ENCODE measurements at places on chromosomes 1 and 21.

DNA sequence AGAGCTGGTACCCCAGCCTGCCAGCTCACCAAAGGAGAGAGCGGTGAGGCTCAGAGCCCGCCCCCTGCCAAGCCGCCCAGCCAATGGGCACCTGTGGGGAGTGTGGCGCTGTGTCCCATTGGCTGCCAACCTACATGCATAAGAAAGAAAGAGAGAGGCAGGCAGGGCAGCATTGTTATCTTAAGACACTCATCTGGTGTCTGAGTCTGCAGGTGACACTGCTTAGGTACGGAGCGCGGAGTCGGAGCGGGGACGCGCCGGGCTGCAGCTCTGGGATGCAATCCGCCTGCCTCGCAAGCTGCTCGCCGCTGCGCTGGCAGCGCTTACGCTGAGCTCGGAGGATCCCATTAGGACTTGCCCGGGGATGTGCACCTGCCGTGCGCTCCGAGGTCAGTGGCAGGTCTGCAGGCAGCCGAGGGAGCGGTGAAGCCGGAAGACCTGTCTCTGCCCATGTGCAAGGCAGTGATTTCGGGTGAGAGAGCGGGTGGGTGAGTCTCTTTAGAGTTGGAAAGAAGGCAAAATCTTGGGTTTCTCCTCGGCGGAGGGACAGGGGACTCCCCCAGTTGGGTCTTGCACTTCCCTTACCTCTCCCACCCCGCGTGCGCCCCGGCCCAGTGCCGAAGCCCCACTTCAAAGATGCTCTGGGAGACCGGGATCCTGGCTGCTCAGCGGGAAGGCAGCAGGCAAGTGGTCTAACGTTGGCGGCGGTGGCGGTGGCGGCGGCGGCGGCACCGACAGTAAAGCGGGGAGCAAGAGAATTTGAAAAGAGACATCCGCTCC is at the start of gene BRINP2:
Gene BRINP2, plus strand, starts transcription at position 203 of the 780 bp plus-strand sequence. CDS start 58,919 bp downstream, outside the sequence.
- no peak for DNase-seq

DNA sequence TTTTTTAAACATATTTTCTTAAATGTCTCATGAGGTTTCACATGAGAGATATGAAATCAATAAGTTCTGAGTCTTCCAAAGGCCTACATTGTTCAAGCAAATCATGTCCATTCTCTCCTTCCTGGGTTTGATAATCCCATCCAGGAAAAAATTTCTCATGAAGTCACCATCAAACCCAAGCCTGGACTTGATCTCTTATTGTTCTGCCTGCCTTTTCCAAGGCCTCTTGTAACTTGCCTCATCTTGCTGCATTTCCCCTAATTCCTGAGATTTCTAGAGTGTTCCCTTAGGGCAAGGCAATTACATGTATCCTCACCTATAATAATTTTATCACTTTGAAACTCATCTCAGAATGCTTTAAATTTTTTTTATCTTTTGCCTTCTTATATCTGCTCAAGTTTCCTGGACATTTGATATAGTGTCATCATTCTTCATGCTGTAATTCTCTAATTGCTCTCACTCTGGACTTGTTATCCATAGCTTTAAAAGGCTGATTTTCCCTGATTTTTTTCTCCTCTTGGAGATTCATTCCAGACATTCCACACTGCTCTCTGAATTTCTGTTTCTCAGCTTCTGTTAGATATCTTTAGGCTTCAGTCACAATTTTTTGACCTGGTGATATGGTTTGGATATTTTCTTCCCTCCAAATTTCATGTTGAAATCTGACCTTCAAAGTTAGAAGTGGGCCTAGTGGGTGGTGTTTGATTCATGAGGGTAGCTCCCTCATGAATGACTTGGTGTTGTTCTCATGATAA is 126.4 kb downstream of the LRRC7 start:
- no peak for DNase-seq

GRCh38 chr1:194060481-194060880 is 874.1 kb upstream of the B3GALT2 start:
- no peak for DNase-seq

DNA sequence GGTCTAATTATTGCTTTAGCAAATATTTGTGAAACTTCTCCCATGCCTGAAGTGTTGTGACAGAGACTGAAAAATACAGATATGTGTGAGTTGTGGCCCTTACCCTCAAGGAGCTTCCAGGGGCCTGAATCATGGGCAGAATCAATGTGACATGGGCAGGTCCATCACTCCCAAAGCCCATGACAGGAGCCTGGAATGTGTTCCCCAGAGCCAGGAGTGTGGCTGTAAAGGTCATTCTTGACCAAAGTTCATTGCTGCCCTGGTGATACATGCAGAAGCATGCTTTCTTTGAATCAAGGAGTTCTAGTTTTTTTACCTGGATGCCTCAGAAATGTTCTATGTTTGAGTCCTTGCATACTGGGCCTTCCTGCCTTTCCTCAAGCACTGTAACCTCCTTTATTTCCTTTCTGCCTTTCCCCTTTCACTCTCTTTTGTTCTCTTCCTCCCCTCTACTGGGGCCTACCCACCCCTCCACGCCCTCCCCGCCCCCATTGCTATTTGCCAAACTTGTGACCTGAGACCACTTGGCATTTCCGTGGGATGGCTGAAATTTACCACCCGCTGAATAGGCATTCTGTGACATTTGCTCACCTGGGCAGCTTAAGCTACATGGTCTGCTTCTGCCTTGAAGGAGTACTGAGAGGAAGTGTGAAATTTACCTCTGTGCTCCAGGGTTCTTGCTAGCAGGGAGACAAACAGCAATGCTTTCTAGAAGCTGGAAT is 19.7 kb downstream of the PBX1 start:
- no peak for DNase-seq

DNA sequence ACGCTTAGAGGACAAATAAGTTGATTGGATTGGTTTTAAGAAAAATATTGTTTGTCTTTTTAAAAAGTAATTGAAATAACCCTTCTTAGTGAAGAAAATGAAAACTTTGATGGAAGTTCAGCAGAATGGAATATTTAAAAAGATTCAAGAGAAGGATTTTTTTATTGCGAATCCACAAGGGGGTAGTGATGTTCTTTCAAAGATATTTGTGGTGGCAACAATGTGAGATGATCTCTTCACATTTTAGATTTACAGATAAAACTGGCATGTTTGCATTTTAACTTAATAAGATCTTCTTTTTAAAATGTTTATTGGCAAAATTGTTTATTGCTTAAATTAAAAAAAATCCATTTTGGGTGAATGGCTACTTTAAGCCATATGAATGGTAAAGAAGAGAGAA is 8.9 kb downstream of the CAMTA1 start:
- DNase-seq: no peak

- no peak for DNase-seq
Observed at GRCh38 chr1:196550731-196551130, 57.5 kb downstream of the KCNT2 start.

GRCh38 chr1:118861216-118861615 is 126.9 kb downstream of the TBX15 start:
- DNase-seq: no peak

DNA sequence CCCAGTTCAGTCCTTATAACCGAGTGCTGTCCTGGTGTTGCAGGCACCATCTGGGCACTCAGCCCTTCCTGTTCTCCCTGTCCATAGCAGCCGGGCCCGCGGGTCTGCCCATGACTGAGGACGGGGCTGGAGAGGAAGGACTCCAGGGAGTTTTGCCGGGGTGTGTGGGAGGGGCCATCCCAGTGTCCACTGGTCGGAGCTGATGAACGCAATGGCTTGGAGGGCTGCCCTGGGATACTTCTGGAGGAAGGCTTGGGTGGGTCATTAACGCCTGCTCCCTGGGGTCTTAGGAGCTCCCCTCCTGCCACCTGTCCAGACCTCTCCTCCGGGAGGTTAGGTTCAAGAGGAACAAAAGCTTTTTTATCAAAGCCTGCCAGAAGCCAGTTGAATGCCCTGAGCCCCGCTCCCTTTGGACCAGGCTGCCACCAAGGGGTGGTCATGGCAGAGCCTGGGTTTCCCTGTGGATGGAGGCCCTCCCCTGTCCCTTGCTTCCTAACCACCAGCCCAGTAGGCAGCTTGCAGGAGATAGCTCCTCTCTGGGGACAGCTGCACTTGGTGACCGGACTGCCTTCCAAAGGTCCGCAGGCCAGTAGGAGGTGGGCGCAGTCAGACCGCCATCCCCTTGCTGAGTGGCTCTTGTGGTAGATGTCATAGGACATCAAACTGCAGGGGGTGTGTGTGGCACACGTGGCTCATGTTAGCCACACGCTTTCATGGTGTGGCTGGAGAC is 61.3 kb downstream of the TRIM11 start:
- DNase-seq: no peak
